ENCODE measurements at places on chromosomes 4 and X.

- no peak for DNase-seq
Observed at GRCh38 chr4:22741744-22742143, 49.0 kb downstream of the GBA3 start.

GRCh38 chrX:10089378-10089795 is 67.4 kb upstream of the CLCN4 start:
- DNase-seq, result no peak

- DNase-seq, result no peak
Observed at GRCh38 chrX:67720344-67720743, 176.5 kb downstream of the AR start.

GRCh38 chr4:3468154-3468553 is 5.0 kb downstream of the DOK7 start:
- no peak for DNase-seq

- DNase-seq, result no peak
Observed at GRCh38 chrX:54306379-54306778, 51.5 kb downstream of the WNK3 start.

DNA sequence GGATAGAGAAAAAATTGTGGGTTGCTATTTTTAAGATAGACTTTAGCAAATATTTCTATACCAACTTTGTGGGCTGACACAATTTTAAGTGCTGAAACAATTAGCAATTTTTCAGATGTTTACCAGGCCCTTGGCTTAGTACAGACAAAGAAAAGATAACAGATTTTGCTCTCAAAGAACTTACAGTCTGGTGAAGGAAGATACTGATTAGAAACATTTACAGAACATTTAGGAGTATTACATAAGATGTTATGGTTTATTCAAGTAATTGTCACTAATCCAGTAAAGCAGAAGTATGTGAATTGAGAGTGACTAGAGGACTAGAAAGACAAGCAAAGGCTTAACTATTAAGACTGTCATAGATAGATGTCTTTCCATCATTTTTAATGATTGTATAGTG is 35.3 kb upstream of the NDUFC1 start:
- DNase-seq, result no peak

- no peak for DNase-seq
Observed at GRCh38 chrX:2828344-2828958, at the start of gene GYG2. TSS of gene GYG2 (plus strand) at chrX:2828930. CDS start at chrX:2830189, 1,259 bp downstream.

- no peak for DNase-seq
Observed at GRCh38 chr4:38687571-38688011, 23.6 kb downstream of the KLF3 start.

GRCh38 chr4:164803702-164804101 is 49.8 kb downstream of the SMIM31 start:
- no peak for DNase-seq

- peak; percentile 22 for DNase-seq
Observed at GRCh38 chr4:15653864-15654592, 1.1 kb downstream of the FBXL5 start.

DNA sequence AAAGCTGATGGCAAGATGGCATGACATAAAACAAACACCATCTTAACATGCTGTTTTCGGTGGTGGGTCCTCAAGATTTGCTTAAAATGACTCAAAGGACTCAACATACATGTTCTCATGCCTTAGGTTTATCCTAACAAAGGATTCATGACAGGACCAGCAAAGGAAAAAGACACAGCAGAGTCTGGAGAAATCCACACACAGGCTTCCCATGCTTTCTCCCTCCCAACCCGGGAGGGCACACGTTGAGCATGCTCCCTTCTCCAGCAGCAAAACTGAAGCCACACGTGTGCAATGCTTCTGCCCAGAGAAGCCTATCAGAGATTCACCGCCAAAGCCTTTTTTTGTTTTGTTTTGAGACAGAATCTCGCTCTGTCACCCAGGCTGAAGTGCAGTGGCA is 39.9 kb downstream of the SAT1 start:
- no peak for DNase-seq

All from CMK (cell line).